Fibroblast of the aortic adventitia (primary cell): ENCODE measurements at places on chromosomes 1 and 21.

GRCh38 chr1:183862967-183863366 lies 58.0 kb downstream of the RGL1 start:
- no peak for DNase-seq

- DNase-seq = peak; percentile 89
Observed at GRCh38 chr1:169546087-169546995, 39.9 kb downstream of the F5 start.

DNA sequence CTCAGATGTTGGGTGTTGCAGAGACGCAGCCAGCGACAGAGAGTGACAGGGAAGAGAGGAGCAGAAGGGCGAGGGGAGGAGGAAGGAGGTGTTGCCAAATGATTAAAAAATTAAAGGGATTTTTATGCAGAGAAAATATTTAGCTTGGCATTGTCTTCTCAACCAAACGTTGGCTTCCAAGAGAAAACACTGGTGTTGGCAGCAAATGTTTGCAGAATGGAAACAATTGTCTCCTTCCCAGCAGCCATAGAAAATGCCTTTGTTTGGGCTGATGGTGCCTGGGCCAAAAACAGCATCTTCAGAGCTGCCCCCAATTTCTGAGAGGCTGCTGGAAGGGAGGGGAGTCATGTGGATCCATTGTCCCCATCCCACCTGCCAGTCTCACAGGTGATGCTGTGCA lies 29.7 kb upstream of the GRIK3 start:
- no peak for DNase-seq

- peak; percentile 75 for DNase-seq
Observed at GRCh38 chr1:92951141-92951582, 10.1 kb downstream of the DIPK1A start.

- DNase-seq = no peak
Observed at GRCh38 chr21:39555911-39556590, 56.7 kb upstream of the B3GALT5 start.

DNA sequence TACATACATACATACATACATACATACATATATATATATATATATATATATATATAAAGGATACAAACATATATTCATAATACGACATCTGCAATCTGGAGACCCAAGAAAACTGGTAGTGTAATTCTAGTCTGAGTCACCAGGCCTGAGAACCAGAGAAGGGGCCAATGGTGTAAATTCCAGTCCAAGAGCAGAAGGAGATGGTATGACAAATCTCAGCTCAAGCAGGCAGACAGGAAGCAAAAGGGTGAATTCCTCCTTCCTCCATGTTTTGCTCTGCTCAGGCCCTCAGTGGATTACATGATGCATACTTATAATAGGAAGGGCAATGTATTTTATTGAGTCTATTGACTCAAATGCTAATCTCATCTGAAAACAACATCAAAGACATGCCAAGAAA lies 1060.4 kb upstream of the TMPRSS15 start:
- DNase-seq = no peak

DNA sequence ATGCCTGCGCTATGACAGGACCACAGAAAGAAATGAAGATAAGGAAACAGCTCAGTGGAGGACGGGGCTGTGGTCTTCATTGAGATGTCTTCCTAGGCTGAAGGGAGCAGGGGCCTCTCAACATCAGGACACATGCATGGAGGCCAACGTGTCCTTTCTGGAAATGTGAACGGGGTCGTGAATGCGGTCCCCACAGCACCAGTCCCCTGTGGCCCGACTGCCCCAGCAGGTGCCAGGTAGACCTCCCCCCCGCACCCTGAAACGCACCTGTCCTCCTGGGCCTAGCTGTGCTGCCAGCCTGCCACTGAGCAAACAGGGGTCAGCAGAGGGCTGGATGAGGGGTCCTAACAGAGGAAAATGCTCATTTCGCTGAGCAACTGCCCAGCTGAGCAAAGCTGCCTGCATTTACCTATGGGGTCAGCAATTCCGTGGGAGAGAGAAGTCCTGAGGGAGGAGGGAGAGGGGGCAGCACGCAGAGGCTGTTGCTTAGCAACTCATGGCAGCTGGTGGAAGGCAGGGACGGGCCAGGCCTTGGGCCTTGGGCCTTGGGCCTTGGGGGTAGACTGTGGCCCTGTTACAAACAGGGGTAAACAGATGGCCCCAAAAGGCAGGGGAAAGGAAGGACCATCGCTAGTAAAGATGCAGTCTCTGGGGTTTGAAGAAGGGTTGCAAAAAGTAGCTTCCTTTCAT lies 77.4 kb downstream of the NPHP4 start:
- no peak for DNase-seq

DNA sequence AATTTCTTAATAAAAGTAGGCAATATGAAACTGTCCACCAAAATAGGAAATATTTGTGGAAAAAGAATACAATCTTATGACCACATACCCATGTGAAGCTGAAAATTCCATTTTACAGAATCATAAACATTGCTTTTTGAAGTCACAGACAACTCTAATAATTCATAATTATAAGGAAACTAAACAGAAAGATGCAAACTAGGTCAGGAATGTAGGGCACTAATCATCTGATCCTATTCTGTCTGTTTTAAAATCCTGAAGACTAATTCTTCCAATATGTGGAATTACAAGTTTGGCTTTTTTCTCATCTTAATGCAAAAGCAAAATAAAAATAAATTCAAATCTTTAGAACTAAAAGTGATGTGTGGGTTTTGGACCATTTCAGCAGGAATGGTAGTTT lies 528.6 kb downstream of the LTN1 start:
- no peak for DNase-seq

GRCh38 chr1:3007298-3008147 lies 13.7 kb upstream of the ACTRT2 start:
- no peak for DNase-seq

- no peak for DNase-seq
Observed at GRCh38 chr1:206023695-206024094, at the start of gene CTSE. Gene CTSE (minus strand): TSS chr1:206023895. CDS start chr1:206023791, 104 bp downstream.

DNA sequence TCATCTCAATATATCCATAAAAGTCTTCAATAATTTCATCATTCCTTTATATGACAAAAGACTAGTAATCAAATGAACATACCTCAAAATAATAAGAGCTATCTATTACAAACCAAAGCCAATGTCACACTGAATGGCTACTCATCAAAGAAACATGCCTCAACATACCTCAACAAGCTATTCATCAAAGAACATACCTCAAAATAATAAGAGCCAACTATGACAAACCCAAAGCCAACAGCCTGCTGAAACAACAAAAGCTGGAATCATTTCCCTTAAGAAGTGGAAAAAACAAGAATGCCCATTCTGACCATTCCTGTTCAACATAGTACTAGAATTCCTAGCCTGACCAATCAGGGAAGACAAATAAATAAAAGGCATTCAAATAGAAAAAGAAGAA lies 1373.7 kb downstream of the BRINP3 start:
- DNase-seq = no peak

- peak; percentile 65 for DNase-seq
Observed at GRCh38 chr1:236759252-236759859, 35.7 kb upstream of the MTR start.

DNA sequence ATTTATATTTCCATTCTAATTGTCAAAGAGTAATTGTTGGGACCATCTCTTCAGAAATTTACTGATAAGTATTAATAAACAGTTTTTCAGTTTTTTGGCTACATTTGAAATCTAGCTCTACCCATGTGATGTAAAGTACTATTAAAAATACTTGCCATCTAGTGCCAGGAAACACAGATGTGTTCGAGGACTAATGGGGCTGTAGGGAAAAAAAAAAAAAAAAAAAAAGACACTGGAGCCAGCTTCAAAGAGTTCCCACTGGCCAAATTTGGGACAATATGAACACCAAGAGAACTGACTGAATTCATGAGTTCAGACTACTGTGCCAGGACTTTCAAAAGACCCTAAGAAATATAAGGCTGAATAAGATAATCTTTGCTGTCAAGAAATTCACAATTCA lies 65.2 kb upstream of the GFI1 start:
- DNase-seq = no peak

GRCh38 chr1:233744779-233745513 lies 131.0 kb downstream of the KCNK1 start:
- DNase-seq = no peak

DNA sequence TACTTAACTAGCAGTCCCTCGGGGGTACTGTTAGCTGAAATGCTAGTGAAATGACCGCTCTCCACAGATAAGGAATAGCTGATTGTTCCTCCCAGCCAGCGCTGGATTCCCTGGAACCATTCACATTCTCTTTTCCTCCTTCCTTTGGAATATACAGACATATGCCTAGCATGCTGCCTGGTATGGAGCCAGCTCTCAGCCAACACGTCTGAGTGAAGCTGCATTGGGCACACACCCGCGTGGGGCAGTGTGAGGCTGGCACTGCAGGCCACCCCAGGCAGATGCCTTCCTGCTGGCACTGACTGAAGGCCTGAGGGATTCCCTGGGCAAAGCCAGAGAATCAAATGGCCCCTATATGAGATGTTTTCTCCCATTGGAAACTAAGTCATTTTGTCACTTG lies 66.7 kb downstream of the TLR5 start:
- DNase-seq = no peak

- DNase-seq = no peak
Observed at GRCh38 chr1:71717186-71717585, 565.2 kb downstream of the NEGR1 start.

- no peak for DNase-seq
Observed at GRCh38 chr1:230335861-230336522, 90.1 kb downstream of the PGBD5 start.

- DNase-seq = no peak
Observed at GRCh38 chr1:211640301-211640630, 35.2 kb downstream of the NEK2 start.

GRCh38 chr1:53190210-53190611 lies 6.4 kb upstream of the CPT2 start:
- DNase-seq = no peak

GRCh38 chr1:227884370-227885134 lies 63.2 kb downstream of the WNT9A start:
- DNase-seq = no peak

DNA sequence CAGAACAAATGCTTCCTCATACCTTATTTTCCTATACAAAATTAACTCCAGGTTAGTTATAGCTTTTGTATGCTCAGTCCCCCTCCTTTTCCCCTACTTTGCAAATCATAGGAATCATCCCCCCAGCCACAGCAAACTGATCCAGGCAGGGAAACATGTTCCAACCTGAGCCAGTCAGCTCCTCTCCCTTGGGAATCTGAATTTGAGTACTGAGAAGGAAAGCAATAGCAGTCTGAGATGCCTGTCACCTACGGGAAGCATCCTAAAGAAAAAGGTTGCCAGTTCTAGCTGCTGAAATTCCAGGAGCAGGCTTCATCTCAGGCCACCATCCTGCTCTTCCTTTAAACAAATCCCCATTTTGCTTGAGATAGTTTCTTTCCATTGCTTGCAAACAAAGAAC lies 6.9 kb downstream of the ADSS2 start:
- DNase-seq = peak; percentile 44

- no peak for DNase-seq
Observed at GRCh38 chr1:61670016-61670415, 54.9 kb downstream of the TM2D1 start.

- peak; percentile 31 for DNase-seq
Observed at GRCh38 chr1:154574716-154575115, 7.1 kb downstream of the CHRNB2 start.

- no peak for DNase-seq
Observed at GRCh38 chr1:228180959-228181644, 15.5 kb downstream of the IBA57 start.

DNA sequence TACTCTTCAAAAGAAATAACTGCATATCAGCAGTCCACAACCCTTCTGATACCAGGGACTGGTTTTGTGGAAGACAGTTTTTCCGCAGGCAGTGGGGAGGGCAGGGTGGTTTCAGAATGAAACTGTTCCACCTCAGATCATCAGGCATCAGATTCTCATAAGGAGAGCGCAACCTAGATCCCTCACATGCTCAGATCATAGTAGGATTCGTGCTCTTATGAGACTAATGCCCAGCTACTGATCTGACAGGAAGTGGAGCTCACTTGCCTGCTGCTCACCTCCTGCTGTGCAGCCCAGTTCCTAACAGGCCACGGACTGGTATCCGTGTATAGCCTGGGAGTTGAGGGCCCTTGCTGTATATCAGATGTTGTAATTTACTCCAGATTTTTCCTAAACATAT lies 11.5 kb downstream of the RO60 start:
- DNase-seq = no peak

DNA sequence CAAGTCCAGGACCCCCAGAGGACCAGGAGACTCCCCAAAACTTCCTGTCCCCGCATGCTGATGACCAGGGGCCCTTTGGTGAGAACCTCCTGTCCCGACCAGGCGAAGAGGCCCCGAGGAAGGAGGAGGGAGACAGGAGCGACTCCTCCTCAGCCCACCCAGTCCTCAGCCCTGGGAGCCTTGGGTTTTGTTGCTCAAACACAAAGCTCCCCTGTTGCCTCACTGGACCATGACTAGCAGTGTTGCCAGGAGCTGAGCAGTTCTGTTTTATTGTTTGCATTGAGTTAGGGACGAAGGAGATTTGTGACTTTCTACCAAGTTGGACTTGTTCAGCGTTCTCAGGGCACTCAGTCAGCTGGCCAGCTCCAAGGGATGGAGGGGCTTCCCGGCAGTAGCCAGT lies 10.0 kb downstream of the UMODL1 start:
- DNase-seq = no peak

- DNase-seq = no peak
Observed at GRCh38 chr1:224438989-224439388, 4.4 kb upstream of the WDR26 start.

DNA sequence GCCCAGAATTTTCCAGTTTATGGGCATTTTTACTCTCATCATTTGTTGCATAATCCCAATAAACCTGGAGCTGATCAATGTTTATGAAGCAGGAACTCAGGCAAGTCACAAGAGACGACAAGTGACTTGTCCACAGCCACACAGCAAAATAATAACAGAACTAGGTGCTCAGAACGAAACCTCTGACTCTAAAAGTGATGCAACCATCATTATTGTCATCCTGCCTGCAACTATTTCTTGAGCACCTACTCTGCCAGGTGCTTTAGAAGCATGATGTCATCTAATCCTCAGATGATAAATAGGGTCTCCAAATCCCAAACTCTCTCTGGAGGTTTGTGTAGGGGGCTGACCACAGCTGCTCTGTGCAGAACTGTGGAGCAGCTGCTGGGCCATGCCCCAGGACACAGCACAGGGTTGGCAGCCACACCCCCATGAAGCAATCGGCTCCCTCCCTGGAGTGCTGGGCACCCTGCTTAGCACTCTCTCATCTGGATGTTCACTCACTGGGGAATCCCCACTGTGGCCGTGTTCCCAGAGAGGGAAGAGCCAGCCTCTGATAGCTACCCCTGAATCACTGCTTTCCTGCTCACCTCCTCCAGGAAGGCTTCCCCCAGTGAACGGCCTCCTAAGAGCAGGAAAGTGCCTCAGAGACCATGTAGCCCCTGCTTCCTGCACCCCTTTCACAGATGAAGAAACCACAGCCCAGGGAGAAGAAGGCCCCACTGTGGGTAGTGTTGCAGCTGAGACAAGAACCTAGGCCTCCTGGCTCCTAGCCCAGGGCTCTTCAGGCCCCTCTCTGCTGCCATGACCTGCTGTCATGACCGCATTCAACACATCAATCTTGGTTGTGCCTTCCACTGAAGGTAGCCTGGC lies 2.1 kb downstream of the TTC22 start:
- DNase-seq = peak; percentile 43

- DNase-seq = peak; percentile 63
Observed at GRCh38 chr1:50978144-50978851, 8.3 kb downstream of the CDKN2C start.

GRCh38 chr1:188735567-188735966 lies 1742.1 kb downstream of the BRINP3 start:
- DNase-seq = no peak

GRCh38 chr1:14970799-14971141 lies 182.8 kb upstream of the TMEM51 start:
- DNase-seq = peak; percentile 18
